ENCODE measurements at places on chromosomes 3 and 15.

- DNase-seq, result no peak
These were observed 8.6 kb upstream of the TEX9 start for GRCh38 chr15:56356616-56357015.

DNA sequence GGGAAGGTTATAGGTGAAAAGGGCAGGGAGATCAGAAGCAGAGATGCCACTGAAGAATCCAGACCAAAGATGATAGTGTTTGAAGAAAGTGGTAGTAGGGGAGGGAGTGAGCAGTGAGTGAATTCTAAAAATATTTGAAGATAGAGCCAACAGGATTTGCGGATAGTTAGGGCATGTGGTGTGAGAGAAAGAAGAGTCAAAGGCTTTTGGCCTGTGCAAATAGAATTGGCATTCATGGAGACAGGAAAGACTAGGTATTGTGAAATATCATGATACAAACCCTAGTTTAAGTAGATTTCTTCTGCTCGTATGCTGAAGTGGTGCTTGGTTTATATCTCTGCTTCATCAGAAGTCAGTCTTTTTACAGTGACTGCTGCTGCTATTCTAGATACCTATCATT, 224.2 kb upstream of the CFAP20DC start:
- DNase-seq, result no peak

DNA sequence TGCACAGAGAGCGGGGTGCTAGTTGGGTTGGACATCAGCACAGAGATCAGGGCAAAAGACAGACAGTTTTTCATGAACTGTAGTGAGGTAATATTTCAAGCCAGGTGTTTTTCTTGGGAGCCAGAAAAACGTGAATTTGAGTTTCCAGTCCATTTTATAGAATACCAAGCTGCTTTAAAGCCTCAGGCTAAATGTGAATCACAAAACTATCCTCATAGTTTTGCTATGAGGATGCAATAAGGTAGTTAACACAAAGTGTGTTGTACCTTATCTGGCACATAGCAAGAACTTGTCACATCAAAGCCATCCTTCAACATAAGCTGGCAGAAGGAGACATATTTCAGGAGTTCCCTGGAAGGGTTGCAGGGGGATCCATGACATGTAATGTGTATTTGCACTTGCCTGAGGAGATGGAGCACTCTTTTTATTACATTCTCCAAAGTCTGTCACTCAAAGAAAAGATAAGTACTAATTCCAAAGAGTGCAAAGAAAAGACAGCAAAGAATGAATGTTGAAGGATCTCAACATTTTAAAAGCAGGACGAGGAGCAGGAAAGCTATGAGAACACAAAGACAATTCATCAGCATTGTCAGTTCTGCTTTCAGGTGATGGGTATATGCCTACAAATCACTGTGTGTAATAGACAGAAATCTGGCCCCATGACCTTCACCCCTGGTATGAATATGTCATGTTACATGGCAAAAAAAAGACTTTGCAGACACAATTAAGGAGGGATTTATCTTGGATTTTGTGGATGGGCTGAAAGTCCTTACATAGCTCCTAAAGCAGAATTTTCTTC, 1046.4 kb downstream of the NTRK3 start:
- DNase-seq, result no peak

DNA sequence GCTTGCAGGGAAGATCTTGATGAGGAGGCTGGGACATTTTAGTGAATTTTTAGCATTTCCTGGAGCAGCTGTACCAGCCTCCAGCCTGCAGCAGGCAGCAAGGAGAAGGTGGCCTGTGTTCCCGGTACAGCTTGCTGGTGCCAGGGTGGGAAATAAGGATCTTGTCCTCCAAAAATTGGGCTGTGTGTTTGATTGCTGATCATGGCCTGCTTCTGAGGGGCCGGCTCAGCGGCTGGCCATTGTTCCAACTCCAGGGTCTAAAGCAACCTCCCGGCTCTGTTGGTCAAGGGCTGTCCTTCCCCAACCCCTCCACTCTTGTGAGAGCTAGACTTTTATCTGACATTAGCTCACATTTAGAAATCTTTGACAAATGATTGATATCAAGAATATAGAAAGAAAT, 5.0 kb downstream of the CFAP100 start:
- no peak for DNase-seq

GRCh38 chr3:155495387-155495786, 201.9 kb upstream of the STRIT1 start:
- no peak for DNase-seq

- DNase-seq, result no peak
These were observed 47.4 kb downstream of the CBLB start for GRCh38 chr3:105821433-105821832.

DNA sequence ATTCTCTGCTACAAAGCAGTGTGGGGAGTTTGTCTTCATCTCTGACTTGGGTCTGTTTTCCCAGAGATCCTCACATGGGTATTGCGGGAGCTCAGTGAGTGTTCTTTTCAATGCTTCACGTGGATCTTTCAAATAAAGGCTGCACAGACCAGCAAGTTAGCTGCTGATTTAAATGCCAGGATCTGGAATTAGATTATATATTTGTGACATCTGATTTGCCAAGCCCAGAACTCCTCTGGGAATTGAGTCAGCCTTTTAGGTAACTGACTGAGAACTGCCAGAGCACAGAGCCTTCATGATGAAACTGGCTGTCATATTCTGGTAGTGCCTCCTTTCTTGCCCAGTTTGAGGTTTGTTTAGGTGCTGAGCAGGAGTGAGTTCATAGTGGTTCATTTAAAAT, 14.7 kb downstream of the EDEM1 start:
- DNase-seq, result no peak

DNA sequence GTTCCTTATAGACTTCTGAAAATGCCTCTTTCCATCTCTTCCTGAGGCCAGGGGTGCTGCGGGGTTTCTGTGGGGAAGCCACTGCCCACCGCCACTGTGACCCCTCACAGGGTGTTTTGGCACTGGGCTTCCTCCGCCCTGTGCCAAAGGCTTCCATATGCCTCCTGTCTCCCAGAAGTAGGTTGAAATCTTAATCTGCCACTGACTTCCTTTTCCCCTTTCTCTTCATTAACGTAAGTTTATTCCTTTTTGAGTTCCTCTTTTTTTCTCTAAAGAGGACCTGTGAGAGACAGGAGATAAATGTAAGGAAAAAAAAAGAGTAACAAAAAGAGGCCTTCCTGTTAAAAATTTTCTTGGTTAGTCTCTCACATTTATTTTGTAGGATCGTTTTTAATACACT, 220.5 kb downstream of the CTNNB1 start:
- no peak for DNase-seq

All from AG04449 (cell line).